Pulmonary artery endothelial cell (primary cell): ENCODE measurements at places on chromosomes 3 and 15. TPM values are rescaled to one million over a fixed set of nuclear protein-coding genes. Genes with fewer than 3 reads are reported as not detected.

Gene LRRN1
- not detected in 2 replicates for total RNA-seq

Gene CSK
- 39.5 and 46.1 TPM in 2 replicates for total RNA-seq

Gene ACAN
- total RNA-seq: under 0.01 TPM in 1 of 2 replicates, not detected in the other

Gene CCDC33
- not detected in 2 replicates for total RNA-seq

Gene FBN1
- 70.3 and 119 TPM in 2 replicates for total RNA-seq

Gene CATSPER2
- total RNA-seq: 0.33 and 1.0 TPM in 2 replicates

Gene CRABP1
- total RNA-seq: not detected in 2 replicates

Gene MDFIC2
- total RNA-seq: not detected in 2 replicates

Gene PROK2
- not detected in 2 replicates for total RNA-seq

Gene IMPDH2
- total RNA-seq: 352 and 465 TPM in 2 replicates

Gene GOLGA8Q
- 0.32 and 0.59 TPM in 2 replicates for total RNA-seq

Gene GOLGA6B
- total RNA-seq: not detected in 2 replicates

Gene HDC
- total RNA-seq: not detected in 2 replicates

Gene COLQ
- total RNA-seq: 0.07 and 0.25 TPM in 2 replicates
